CD14-positive monocyte (primary cell): ENCODE measurements at places on chromosomes 4 and X. TPM values are rescaled to one million over a fixed set of nuclear protein-coding genes. Genes with fewer than 3 reads are reported as not detected.
A peak's percentile ranks its signal among the peaks of the same experiment; 100 is the strongest.

DNA sequence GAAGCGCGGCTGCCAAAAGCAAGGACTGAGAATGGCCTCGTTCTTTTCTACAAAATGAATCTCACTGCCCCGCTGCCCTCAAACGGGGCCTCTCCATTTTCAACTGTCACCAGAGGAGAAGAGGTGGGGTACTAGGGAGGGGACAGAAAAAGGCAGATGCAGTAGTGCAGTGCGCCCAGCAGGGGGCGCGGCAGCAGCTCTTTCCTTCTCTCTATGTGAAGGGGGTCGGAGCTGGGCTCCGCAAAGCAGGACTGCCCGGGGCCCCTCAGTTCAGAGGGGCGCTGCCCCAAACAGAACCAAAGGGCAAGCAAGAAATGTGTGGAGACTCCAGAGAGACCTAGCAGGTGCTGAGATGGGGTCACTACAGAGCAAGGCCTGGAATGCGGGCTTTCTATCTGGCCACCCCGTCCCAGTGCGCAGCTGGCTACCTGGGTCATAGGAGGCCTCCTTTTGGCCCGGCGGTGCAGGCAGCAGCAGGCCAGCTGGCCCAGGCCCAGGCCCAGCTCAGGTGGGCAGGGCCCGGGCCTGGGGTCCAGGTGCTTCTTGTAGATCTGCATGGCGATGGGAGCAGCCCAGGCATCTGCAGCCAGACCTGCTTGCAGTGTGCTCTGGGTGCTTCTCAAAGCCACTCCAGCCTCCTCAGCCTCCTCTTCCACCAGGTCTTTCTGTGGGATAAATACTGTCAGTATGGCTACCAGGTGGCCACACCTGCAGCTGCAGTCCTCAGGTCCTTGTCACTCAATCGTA is 5.9 kb downstream of the IRAK1 start:
- no peak for DNase-seq
- peaks cover 45% of the 10 kb centered on the region for H3K4me1 ChIP-seq

DNA sequence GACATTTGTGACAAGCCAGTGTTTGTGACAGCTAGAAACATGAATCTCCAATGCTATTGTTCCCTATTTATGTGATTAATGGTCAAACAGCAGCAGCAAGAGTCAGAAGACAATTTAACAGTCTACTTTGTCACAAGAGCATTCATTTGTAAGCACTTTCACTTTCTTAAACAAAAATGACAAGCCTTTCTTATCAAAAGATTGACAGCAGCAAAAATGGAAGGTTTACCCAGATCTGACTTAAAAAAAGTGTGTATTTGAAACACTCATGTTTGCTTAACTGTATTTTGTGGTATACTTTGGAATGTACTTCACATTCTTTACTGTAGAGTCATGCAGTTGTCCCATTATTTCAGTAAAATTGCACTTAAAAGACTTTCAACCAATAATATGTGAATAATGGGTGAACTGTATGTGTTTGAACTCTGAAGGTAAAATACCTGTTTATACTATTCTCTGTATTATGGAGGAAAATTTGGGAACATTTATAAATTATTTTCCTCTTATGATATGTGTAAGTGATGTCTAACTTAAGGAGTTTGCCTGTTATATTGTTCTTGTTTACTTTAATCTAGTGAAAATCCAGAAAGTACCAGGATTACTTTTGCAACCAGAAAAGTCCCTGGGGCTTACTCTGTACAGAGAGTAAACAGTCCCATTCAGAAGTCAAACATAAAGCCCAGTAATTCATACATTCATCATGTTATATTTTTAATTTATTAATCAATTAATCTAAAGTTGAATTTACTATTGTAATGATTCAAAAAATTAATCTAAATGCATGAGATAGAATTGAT is 314.9 kb upstream of the TRAM1L1 start:
- H3K27ac ChIP-seq = no peak overlapping the region
- H3K4me3 ChIP-seq = no peak overlapping the region
- DNase-seq = no peak
- no peaks in the 10 kb centered on the region for H3K36me3 ChIP-seq

DNA sequence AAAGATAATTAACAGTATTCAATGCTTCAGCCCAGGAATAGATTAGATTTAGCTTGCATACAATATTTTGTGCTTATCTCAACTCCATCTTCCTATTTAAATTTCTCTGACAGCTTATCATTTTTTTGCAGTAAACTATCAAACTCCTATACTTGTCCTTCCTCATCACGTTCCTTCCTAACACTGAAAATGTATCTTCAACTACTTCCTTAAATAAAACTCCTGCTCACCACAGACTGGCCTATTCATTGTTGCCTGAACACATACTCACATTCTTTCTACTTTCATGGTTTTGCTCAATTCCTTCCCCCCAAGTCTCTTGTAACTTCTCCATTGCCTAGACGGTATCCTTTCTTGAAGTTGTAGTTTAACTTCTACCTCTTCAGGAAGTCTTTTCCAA is 28.5 kb upstream of the PTPN13 start:
- no peaks in the 10 kb centered on the region for H3K36me3 ChIP-seq
- peaks cover 14% of the 10 kb centered on the region for H3K4me1 ChIP-seq
- no peak overlapping the region for H3K4me3 ChIP-seq
- H3K27ac ChIP-seq = no peak overlapping the region
- peak; percentile 13 for DNase-seq

GRCh38 chrX:100408713-100409609 is 1.1 kb downstream of the PCDH19 start:
- no peaks in the 10 kb centered on the region for H3K36me3 ChIP-seq
- DNase-seq = no peak
- H3K27me3 ChIP-seq = peaks cover 83% of the 10 kb centered on the region
- H3K4me1 ChIP-seq = no peaks in the 10 kb centered on the region
- no peak overlapping the region for H3K27ac ChIP-seq

DNA sequence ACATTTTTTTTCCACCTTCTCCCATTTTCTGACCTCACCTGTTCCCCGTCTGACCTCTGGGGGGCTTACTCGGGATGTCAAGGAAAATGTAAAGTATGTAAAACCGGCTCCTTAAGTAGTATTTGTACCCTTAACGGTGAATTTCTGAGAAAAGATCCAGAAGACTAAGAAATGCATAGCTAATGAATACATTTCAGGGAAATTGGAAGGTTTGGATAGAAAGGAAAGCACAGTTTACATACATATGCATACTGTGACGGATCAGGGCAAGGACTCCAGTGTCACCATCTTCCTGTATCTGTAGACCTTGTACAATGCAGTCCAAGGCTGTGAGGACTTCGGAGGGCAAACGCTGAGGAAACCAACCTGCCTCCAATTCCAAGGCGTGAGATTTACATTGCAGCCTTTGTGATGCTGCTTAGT is 2185.9 kb upstream of the TENM3 start:
- DNase-seq = no peak
- peaks cover 47% of the 10 kb centered on the region for H3K27me3 ChIP-seq
- H3K4me1 ChIP-seq = peaks cover 17% of the 10 kb centered on the region
- H3K27ac ChIP-seq = no peak overlapping the region
- peak overlapping the region; percentile 48 for H3K4me3 ChIP-seq

- no peaks in the 10 kb centered on the region for H3K36me3 ChIP-seq
- no peak overlapping the region for H3K27ac ChIP-seq
- peaks cover 3% of the 10 kb centered on the region for H3K4me1 ChIP-seq
- DNase-seq = no peak
- H3K4me3 ChIP-seq = no peak overlapping the region
Measured at GRCh38 chr4:71296945-71297344, 41.9 kb upstream of the SLC4A4 start.

GRCh38 chr4:85081196-85081595 is 114.7 kb upstream of the WDFY3 start:
- H3K36me3 ChIP-seq = no peaks in the 10 kb centered on the region
- no peak overlapping the region for H3K27ac ChIP-seq
- no peaks in the 10 kb centered on the region for H3K27me3 ChIP-seq
- DNase-seq = no peak
- H3K4me3 ChIP-seq = no peak overlapping the region
- H3K4me1 ChIP-seq = no peaks in the 10 kb centered on the region

DNA sequence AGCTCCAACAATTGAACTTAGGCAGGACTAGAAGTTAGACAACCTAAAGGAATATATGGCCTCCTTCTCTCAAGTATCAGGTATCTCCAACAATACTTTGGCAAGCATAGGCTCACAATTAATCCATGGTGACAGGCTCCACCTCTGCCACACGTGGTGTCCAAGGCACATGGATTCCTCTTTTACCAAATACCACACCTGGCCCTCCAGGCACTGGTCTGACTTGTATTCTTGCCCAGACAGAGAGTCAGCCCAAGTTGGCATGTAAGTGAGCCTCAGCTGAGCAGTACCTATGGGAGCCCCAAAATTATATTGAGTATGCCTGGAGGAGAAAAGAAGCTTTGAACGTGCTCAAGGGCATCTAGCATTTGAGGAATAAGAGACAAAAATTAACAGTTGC is 19.6 kb downstream of the SRPX2 start:
- H3K27me3 ChIP-seq = no peaks in the 10 kb centered on the region
- no peaks in the 10 kb centered on the region for H3K36me3 ChIP-seq
- no peak overlapping the region for H3K4me3 ChIP-seq
- H3K27ac ChIP-seq = no peak overlapping the region

- H3K27ac ChIP-seq = no peak overlapping the region
- H3K27me3 ChIP-seq = no peaks in the 10 kb centered on the region
- H3K4me3 ChIP-seq = no peak overlapping the region
- H3K36me3 ChIP-seq = no peaks in the 10 kb centered on the region
- no peaks in the 10 kb centered on the region for H3K4me1 ChIP-seq
- no peak for DNase-seq
Measured at GRCh38 chr4:168674077-168674747, 177.4 kb downstream of the PALLD start.

DNA sequence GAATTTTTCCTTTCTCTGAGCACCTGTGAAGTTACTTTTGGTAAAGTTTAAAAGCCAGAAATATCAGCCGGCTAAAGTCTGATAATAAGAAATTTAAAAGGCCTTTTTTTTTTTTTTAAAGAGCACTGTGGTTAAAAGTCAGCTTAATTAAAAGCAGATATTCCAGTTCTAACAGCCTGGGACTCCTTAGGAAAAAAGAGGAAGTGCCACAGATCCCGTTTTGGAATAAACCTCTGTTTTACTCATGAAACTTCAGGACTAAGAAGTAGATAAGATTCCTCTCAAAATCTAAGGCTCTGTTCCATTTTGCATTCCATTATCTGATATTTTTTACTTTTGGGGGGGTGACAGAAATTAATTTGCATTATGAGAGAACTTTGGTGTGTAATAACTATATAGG is 37.8 kb downstream of the ABCB7 start:
- no peak overlapping the region for H3K4me3 ChIP-seq
- H3K27ac ChIP-seq = no peak overlapping the region
- DNase-seq = no peak
- no peaks in the 10 kb centered on the region for H3K4me1 ChIP-seq
- H3K27me3 ChIP-seq = no peaks in the 10 kb centered on the region

DNA sequence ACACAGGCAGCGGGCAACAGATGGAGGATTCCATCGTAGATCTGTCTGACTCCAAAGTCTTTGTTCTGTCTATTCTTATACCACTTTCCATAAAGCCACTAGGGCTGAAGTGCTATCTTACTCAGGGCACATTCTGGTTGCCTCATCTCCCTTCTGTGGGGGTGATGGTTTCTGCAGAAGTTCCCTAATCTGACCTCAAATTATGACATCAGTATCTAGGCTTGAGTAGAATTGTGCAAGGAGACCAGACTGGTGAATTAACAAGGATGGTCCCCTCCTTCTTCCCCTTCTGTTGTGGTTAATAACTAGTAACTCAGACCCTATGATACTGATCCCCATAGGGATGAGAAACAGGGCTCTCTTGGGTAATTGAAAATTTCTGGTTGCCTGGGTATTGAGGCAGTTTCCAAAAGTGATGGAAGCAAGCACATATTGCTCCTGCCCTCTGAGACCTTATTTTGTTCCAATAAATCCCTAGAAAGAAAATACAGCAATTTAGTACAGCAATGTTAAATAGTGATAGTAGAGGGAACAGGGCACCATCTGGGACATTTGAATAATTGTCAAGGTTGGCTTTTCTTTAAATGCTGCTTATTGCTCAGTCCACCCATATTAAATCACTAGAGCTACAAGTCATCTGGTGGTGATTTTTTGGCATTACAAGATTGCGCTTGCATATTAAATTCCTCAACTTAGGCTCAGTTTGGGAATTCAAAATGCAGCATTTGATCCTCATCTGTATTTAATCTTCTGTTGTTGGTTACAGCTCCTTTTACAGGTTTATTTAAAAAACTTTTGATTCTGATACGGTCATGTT is 57.3 kb upstream of the AP1S2 start:
- no peak overlapping the region for H3K4me3 ChIP-seq
- no peaks in the 10 kb centered on the region for H3K36me3 ChIP-seq
- H3K4me1 ChIP-seq = peaks cover 93% of the 10 kb centered on the region
- peak; percentile 95 for DNase-seq
- H3K27ac ChIP-seq = peak overlapping the region; percentile 67
- H3K27me3 ChIP-seq = no peaks in the 10 kb centered on the region

DNA sequence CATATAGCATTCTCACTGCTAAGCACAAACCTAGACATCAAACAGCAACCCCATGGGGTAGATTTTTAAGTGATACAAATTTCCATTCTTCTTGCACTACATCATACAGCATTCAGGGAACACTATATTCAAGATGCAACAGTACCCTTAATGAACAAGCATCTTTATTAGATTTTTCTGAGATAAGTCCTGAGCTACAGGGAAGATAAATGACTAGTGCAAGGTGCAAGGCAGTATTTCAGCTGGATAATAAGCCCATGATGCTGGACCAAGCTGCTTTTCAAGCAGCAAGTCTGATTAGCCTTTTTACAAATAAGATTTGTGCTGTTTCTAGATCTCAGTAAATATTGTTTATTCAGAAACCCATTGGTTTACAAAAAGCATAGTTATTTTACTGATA is 192.6 kb upstream of the ATOH1 start:
- no peak for DNase-seq
- H3K4me1 ChIP-seq = no peaks in the 10 kb centered on the region
- no peaks in the 10 kb centered on the region for H3K36me3 ChIP-seq
- no peak overlapping the region for H3K4me3 ChIP-seq

DNA sequence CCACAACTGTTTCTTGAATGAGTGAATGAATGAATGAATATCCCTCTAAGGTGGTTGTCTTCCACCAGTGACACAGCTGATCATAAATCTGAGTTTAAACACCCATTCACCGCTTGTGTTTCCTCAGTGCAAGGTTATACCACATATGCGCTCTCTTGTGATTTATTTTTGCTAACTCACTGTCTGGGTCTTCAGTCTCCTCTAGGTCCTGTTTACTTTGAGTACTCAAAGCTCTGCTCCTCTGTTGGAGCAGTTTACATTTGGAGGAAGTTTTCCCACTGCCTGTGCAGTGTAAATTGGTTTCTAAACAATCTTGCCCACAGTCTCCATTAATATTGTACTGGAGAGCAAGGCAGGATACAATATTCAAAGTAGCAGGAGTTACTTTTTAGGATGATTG is 212.6 kb upstream of the JADE1 start:
- no peak overlapping the region for H3K27ac ChIP-seq
- no peak overlapping the region for H3K4me3 ChIP-seq
- H3K36me3 ChIP-seq = no peaks in the 10 kb centered on the region
- no peaks in the 10 kb centered on the region for H3K4me1 ChIP-seq
- H3K27me3 ChIP-seq = no peaks in the 10 kb centered on the region
- no peak for DNase-seq

KLHL5 gene
- polyA plus RNA-seq = 8.8 and 23.3 TPM in 2 replicates

SLITRK2 gene
- polyA plus RNA-seq = not detected

WDR44 gene
- polyA plus RNA-seq = 5.1 TPM

LONRF3 gene
- polyA plus RNA-seq = 3.8 and 4.9 TPM in 2 replicates

FAM241A gene
- 0.86 and 1.8 TPM in 2 replicates for polyA plus RNA-seq

SFRP2 gene
- polyA plus RNA-seq = not detected

MAGEA1 gene
- polyA plus RNA-seq = not detected in 2 replicates

NAT8L gene
- not detected for polyA plus RNA-seq

FAM120C gene
- 1.7 TPM for polyA plus RNA-seq
